ENCODE measurements at places on chromosomes 11 and 22.

- DNase-seq: no peak
Measured at GRCh38 chr22:38755155-38755910, 465 bp downstream of the SUN2 start.

- DNase-seq: no peak
Measured at GRCh38 chr22:50523806-50524675, 1.4 kb downstream of the SCO2 start.

DNA sequence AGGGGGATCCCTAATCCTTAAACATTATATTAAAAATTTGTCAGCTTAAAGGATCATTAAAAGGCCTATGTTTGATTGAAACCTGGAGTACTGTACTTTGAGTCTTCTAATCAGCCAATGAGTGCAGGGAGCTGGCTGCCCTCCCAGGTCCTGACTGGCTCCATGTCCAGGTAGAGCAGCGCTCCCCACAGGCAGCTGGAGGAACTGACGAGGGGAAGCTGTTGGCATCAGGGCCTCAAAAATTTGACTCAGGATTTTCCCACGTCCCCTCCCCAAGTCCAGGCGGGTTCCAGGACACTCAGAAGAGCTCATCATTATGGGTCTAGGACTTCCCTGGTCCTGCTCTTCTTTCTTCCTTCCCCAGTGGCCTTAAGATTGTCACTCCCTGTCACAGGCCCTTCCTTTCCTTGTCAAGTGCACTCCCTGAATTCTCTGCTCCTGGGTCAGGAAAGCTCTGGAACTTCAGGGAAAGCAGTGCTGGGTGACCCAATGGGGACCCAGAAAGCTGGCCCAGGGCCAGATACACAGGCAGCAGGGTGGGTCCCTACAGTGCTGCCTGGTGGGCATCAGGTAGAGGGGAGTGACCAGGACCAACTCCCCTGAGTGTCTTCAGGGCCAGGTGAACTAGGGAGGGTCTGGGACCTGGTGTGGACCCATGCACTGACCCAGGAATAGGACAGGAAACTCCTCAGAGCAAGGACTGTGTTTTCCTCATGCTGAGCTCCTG, 65.5 kb downstream of the GGTLC2 start:
- no peak for DNase-seq

- no peak for DNase-seq
Measured at GRCh38 chr22:44312766-44313165, at the start of gene SHISAL1. SHISAL1 (minus strand) TSS chr22:44312951; CDS start chr22:44300945, 12,006 bp downstream.

DNA sequence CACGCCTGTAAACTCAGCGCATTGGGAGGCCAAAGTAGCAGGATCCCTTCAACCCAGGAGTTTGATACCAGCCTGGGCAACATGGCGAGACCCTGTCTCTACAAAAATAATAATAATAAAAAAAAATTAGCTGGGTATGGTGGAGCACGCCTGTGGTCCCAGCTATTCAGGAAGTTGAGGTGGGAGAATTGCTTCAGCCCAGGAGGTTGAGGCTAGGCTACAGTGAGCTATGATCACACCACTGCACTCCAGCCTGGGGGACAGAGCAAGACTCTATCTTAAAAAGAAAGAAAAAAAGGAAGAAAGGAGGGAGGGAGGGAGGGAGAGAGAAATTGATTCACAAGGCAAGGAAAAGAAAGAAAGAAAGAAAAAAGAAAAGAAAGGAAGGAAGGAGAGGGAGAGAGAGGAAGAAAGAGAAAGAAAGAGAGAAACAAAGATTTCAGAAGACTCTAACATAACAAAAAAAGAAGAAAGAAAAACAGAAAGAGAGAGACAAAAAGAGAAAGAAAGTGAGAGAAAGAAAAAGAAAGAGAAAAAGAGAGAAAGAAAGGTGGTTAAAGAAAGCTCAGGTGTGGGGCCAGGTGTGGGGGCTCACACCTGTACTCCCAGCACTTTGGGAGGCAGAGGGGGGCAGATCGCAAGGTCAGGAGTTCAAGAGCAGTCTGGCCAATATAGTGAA, 37.3 kb upstream of the MYH9 start:
- no peak for DNase-seq

GRCh38 chr11:60121264-60121663, 32.8 kb downstream of the MS4A2 start:
- no peak for DNase-seq

- DNase-seq: no peak
Measured at GRCh38 chr22:19111140-19111539, 11.1 kb downstream of the DGCR2 start.

DNA sequence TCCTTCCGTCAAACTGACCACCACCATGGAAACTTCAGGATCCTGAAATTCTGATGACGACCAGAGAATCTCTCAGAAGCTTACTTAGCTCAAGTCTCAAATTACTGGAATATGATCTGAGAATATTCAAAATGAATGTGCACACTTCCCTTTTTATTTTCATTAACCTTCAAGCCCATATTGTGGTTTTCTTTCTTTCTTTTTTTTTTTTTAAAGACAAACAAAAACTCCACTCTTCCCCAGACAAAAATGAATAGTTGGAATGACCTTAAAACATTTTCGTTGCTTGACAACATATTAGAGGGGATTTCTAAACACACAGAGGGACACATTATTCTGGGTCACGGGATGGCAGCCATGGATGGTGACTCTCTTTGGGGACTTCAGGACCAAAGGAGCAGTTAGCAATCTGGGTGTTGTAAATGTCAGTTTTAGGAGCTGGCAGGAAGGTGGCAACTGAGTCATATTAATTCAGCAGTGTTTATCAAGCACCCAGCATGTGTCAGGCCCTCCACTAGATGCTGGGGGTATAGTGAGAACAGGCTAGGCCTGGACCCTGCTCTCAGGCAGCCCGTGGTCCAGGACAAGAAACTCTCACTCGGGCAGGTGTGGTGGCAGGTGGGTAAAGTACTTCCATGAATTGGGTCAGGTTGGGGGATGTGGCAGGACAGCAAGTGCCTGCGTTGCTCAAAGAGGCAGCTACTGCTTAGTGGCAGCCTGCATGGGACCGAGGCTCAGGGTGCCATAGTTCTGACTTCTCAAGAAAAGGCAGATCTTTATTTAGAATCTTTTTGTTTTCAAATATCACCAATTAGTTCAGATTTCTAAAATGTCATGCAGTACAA, 126.1 kb downstream of the HIPK3 start:
- no peak for DNase-seq

DNA sequence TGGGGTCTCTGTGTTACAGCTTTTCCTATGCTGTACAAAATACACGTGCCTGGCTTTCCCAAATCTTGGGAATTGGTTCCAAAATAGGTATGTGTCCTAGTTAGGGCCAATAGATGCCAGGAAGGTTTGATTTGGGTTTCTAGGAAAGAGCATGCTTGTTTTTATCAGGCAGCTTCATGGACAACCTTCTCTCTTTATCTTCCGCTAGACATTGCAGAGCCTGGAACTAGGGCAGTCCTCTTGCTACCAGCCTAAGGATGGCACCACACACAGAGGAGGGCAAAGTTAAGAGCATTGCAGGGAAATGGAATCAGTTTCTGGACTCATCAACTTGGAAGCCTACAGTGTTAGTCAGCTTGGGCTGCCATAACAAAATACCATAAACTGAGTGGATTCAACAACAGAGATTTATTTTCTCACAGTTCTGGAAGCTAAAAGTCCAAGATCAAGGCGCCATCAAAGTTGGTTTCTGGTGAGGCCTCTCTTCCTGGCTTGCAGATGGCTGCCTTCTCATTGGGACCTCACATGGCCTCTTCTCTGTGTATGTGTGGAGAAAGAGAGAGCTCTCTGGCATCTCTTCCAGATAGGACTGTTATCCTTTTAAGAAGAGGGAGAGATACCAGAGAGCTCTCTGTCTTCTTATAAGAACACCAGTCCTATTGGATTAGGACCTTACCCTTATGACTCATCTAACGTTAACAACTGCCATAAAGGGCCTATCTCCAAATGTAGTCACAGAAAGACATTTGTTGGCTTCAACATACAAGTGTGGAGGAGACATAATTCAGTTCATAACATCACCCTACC, 27.3 kb upstream of the CREB3L1 start:
- DNase-seq: no peak

- DNase-seq: no peak
Measured at GRCh38 chr11:93608364-93608763, 53.1 kb upstream of the CEP295 start.

GRCh38 chr11:83676056-83676601, 390.0 kb upstream of the CCDC90B start:
- no peak for DNase-seq

All from BJ (cell line).